ENCODE measurements at places on chromosomes 7 and 10.
A peak's percentile ranks its signal among the peaks of the same experiment; 100 is the strongest.

DNA sequence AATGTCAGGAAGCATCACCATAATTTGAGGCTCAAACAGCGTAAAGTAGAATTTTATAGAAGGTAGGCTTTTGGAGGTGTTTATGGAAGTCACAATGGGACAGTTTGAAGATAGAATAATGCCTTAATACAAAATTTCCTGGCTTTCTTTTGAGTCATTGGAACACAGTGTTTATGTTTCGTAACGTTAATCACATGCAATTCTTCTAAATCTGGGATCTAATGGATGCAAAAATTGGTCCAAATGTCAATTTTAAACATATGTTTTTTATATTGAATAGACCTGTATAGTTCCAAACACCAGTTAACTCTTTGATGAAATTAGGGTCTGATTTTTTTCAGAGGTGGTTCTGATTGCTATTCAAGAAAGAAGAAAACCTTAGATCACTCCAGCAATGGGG is 86.5 kb upstream of the HPS1 start:
- DNase-seq, result no peak

GRCh38 chr10:129769381-129770116 is 194.5 kb downstream of the EBF3 start:
- DNase-seq, result no peak

DNA sequence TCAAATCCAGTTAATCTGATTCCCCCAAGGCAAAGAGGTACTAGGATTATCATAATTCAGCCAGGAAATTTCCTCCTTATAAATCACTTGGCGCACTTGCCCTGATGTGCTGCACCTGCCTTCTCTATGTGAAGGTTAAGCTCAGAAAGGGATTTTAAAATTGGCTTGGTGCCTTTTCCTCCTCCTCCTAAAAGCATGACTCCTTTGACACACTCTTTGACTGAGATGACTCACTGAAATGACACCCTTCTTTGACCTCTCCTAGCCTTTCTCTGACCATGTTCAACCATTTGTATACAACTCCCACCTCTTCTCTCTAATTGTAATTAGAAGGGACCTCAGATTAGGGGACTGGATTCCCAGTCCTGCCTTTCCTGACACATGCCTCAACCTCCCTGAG is 46.5 kb downstream of the ABLIM1 start:
- DNase-seq, result no peak

- no peak for DNase-seq
Observed at GRCh38 chr7:36210291-36210922, 57.4 kb downstream of the EEPD1 start.

- no peak for DNase-seq
Observed at GRCh38 chr10:74589851-74590250, 236.5 kb upstream of the KAT6B start.

GRCh38 chr7:38383281-38383680 is 109.8 kb upstream of the TARP start:
- DNase-seq, result no peak

- DNase-seq, result no peak
Observed at GRCh38 chr7:46387646-46388045, 466.6 kb upstream of the IGFBP3 start.

DNA sequence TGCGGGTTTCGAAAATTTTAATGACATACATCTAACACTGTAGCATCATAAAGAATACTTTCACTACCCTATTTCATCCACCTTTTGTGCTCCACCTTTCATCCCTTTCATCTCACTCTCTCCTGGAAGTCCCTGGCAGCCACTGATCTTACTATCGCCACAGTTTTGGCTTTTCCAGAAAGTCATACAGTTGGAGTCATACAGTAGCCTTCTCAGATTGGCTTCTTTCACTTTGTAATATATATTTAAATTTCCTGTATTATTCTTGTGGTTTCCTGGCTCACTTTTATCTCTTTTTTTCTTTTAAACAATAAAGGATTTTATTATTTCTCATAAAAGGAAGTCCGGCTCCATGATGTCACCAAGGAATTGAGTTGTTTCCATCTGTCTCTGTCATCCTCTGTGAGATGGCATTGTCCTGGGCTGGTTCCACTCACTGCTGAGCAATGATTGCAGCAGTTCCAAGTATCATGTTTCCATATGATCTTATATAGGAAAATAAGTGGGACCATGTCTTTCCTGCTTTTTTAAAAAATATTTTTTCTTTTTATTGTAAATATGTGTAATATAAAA is 626.3 kb downstream of the POM121L12 start:
- DNase-seq, result no peak

GRCh38 chr10:69410487-69410886 is 6.2 kb downstream of the TACR2 start:
- DNase-seq, result no peak

- no peak for DNase-seq
Observed at GRCh38 chr7:66236713-66237303, 31.7 kb downstream of the TPST1 start.

- peak; percentile 84 for DNase-seq
Observed at GRCh38 chr10:126902157-126902556, 3.1 kb upstream of the DOCK1 start.

DNA sequence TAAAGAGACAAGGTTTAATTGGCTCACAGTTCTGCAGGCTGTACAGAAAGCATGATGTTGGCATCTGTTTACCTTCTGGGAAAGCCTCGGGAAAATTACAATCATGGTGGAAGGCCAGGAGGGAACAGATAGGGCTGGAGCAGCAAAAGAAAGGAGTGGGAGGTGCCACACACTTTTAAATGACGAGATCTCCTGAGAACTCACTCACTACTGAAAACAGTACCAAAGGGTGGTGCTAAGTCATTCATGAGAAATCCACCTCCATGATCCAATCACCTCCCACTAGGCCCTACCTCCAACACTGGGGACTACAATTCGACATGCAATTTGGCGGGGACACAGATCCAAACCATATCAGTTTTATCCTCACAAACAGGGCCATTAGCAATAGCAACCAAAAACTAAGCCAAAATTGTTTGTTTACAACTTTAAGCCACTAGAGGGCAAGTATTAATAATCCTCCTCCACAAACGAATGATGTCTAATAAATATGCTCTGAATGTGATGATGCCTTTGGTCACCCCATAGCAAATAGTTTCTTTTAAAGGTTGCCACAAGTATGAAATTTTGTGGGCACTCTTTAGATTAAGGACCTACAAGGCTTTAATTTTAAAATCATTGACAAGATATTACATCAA is 129.2 kb upstream of the NRBF2 start:
- DNase-seq, result no peak

DNA sequence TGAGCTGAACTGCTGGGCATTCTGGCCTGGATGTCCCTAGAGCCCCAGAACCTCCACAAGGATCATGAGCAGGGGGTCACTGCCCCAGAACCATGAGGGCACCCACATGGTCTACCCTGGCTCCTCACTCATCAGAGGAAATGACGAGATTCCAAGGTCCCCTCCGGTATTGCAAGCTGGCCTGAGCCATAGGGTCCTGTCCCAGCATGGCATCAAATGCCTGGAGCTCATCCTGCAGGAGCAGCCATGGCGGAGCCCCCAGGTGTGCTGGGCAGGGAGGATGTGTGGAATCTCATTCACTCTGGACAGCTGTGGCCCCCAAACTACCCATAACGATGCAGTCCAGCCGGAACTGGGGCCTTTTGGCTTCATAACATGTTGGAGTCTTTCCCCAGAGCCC is 66.6 kb upstream of the ANTXRL start:
- DNase-seq, result no peak

DNA sequence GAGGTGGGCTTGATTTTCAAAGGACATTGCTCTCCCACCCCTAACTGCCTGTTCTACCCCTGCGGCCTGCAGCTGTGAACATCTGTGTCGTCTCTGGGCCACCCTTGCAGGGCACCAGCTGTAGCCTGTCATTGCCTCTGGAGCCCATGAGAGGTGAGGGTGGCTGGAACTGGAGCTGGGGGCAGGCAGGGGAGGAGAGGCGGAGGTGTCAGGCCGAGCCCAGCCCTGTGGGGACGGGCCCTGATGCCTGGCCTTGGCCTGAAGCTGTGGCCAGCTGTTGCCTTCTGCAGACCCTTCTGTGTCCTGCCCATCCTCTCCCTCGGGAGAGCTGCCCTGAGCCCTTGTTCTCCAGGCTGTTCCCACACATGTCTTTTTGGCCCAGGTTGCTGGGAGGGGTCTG is 44.5 kb downstream of the PALD1 start:
- no peak for DNase-seq
